HCEC 1CT (cell line): ENCODE measurements at places on chromosomes 3 and 15.

DNA sequence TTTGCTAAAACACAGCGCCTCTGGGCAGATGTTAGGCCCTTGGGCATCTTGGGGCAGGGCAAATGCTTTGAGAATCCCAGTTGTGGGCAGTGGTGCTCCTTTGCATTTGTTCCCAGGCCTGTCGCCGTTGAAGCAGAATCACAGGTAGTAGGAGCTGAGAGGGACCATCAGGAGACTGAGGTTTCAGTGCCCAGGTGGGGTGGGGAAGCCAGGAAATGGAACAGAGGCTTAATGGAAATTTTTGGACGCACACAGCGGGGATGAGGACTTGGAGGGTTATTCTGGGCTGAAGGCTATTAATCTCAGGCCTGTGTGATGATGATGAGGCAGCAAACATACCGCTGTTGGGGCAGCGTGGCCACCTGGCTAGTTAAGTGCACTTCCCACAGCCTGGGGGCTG is 99.5 kb downstream of the SV2B start:
- DNase-seq, result no peak

DNA sequence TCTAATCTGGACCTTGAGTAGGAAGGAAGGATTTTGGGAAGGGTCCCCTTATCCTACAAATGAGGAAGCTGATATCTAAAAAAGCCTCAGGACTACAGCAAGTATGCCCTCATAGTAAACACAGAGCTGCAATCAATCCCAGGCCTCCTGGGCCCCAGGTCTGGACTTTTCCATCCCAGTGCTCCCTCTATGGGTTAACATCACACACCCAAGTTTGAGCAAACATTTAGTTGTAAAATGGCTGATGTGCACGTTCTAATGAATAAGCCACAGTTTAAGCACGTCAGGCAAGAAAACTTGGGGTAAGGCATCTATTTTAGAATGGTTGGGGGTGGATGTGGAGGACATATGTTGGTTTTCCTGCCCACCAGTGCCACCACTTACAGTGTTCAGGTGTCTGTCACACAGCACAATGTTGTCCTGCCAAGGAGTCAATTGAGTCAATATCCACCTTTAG is 44.3 kb upstream of the UBE2E1 start:
- peak; percentile 71 for DNase-seq

- no peak for DNase-seq
Observed at GRCh38 chr3:184783319-184783718, 28.6 kb upstream of the VPS8 start.

GRCh38 chr3:5441401-5441800 is 253.9 kb downstream of the EDEM1 start:
- DNase-seq, result no peak

DNA sequence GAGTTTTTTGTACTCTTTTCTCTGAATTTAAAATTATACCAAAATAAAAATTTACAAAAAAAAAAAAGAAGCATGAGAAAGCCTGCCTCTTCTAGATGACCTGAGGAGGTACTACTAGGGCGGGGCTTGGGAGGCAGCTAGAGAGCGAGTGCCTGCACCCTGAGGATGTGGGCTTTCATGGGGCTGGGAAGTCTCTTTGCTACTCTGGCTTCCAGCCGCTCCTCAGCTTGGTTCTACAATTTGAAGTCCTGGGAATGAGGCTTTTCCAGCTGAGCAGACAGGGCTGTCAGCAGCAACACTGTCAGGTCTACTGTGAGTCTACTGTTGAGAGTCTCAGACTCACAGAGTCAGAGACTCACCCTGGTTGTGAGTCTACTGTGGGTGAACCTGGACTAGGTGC is 8.2 kb upstream of the PSTPIP1 start:
- DNase-seq, result no peak

DNA sequence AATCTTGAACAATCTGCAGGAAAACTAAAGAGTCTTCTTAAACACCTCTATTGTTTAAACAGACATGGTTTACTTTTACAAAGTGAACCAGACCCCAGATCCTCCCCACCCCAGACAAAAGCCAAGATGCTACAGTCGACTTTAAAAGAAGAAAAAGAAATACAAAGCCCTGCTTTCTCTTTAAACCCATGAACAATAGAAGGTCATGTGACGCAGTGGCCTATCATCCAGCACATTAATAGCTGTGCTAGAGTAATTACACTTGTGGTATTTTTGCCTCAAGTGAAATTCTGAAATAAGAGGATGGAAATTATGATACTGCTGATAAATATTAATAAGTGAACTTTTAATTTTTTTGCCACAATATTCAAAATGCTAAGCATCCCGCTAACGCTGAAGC is 613.4 kb downstream of the FOXP1 start:
- DNase-seq, result no peak

GRCh38 chr3:195773956-195774537 is 37.7 kb downstream of the MUC4 start:
- no peak for DNase-seq

GRCh38 chr15:86620641-86621349 is 541.1 kb downstream of the AGBL1 start:
- no peak for DNase-seq

- DNase-seq, result no peak
Observed at GRCh38 chr3:39187372-39188155, 4.8 kb downstream of the XIRP1 start.

GRCh38 chr3:38725726-38726419 is 76.4 kb upstream of the SCN5A start:
- peak; percentile 10 for DNase-seq

- DNase-seq, result peak; percentile 25
Observed at GRCh38 chr3:134486577-134487041, 752 bp downstream of the CEP63 start.

GRCh38 chr3:65995030-65995429 is 43.7 kb downstream of the MAGI1 start:
- DNase-seq, result peak; percentile 53

GRCh38 chr3:131053043-131053859 is 26.6 kb downstream of the NEK11 start:
- peak; percentile 13 for DNase-seq

- DNase-seq, result no peak
Observed at GRCh38 chr3:66483409-66483906, 17.4 kb downstream of the LRIG1 start.

DNA sequence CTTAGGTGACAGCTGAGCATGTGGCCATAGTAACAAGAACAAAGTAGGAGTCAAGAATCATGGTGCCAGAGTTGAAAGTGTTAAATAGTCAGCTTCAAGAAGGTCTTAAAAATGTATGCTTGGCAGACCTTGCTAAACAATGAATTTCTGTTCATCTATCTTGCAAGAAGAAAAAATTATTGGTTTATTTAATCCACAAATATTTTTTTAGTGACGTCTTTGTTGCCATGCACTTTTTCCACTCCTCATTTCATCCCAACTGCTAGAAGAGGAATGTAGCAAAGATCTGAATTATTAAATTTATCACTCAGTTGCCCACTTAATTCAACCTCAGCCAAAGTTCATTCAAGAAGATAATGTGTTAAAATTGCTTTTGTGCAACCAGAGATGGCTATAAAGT is 3.2 kb upstream of the SLC4A7 start:
- no peak for DNase-seq

GRCh38 chr15:40063563-40064011 is 24.6 kb upstream of the SRP14 start:
- DNase-seq, result peak; percentile 88

GRCh38 chr15:64092075-64092820 is 1.4 kb downstream of the CIAO2A start:
- no peak for DNase-seq

DNA sequence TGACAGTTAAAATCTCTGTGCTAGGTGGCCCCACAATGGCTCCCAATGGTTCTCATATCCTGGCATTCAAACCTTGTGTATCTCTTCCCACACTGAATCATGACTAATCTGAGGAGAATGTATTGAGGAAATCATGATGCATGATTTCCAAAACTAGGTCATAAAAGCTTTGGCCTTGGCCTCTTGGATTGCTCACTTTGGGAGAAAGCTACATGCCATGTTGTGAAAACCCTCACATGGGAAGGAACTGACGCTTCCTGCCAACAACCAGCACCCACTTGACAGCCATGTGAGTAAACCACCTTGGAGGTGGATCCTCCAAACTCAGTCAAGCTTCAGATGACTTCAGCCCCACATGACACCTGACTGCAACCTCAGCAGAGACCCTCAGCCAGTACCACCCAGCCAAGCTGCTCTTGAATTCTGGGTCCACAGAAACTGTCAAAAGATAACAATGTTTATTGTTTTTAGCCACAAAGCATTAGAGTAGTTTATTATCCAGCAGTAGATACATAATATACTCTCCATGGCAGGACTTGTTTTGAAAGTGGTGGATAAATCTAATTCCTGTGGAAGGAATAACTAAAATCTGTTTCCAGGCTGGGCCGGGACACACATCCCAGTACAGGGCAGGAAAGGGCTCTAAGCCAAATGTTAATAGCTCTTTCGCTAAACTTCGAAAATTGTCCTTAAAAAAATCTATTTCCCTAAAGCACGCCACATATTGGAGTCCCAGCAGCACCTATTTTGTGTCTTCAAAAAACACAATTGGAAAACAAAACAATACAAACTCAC is 1.0 kb upstream of the ZNF620 start:
- DNase-seq, result peak; percentile 98

DNA sequence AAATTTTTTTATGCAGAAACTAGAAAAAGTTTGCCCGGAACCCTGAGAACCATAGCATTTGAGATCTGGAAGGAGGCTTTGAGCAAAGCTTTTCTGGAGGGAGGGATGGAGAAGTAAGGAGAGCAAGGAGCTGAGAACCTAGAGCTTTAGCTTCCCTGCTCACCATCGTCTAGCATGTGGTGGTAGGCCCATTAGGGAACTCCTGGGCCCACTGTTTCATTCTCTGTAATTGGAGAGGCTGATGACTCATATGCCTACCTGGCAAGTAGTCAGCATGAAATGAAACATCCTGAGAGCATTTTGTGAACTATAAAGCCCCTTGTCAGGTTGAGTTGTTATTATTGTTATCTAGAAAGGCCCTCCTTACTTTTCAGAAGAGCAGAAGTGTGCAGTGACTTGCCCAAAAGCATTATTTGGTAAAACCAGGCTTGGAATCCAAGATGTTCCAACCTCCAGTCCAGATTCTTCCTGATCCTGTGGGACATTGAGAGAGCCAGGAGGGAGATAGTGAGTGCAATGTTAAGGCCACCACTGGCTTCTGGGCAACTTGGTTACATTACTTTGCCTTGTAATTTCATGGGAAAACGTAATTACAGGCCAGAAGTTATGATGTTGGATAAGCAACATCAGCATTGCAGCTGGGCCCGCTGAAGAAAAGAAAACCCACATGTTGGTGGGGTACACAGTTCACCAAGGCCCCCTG is 104.5 kb upstream of the BFSP2 start:
- DNase-seq, result no peak

DNA sequence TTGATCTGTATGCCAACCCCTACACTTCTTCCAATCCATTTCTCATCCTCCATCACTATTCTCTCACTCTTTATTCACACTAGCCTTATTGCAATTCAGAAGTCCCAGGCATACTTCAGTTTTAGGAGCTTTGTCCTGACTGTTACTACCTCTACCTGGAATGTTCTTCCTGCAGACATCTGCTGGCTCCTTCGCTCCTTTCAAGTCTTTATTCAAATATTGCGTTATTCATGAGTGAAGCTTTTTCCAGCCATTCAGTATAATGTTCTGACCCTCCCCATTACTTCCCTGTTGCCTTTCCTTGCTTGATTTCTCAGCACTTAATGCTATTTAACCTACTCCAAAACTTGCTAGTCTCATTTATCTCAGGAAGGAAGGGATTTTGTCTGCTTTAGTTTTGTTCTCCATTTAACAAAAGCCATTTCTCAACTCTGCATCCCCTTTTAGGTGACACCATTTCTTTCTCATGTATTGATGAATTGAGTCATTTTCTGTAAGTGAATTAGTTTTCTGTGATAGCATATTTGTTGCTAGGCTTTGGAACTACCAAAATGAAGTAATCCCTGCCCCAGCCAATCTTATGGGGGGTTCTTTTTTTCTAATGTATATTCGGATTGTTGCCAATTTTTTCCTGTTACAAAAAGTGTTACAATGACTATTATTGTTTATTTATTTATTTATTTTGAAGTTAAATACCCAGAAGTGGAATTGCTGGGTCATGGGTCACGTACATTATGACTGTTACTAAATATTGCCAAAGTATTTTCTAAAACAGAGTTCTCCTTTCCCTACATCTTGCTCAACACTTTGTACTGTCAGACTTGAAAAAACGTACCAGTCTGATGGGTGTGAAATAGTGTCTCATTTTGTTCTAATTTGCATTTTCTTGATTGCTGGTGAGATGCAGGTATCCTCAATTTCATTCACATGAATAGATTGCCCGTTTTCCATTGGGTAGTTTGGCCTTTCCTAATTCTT is 9.4 kb downstream of the ATP11B start:
- DNase-seq, result no peak

- no peak for DNase-seq
Observed at GRCh38 chr3:152094406-152094805, 174.3 kb upstream of the MBNL1 start.
